ENCODE measurements at places on chromosomes 2 and 18.
A peak's percentile ranks its signal among the peaks of the same experiment; 100 is the strongest.

DNA sequence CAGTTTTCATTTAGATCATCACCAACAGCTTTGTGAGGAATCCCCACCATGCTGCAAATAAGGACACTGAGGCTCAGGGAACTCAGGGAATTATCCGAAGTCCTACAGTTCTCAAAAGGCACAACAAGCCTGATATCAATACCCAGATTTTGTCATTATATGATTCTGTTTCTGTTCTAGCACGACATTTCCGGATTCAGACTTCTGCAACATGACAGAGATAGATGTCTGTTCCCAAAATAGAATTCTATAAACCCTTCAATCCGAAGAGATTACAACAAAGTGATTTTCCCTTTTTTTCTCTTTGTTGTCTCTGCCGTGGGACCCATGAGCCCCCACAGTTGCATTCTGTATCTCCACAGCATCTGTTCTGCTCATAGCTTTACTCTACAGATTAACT is 72.0 kb downstream of the DOCK10 start:
- DNase-seq = no peak

DNA sequence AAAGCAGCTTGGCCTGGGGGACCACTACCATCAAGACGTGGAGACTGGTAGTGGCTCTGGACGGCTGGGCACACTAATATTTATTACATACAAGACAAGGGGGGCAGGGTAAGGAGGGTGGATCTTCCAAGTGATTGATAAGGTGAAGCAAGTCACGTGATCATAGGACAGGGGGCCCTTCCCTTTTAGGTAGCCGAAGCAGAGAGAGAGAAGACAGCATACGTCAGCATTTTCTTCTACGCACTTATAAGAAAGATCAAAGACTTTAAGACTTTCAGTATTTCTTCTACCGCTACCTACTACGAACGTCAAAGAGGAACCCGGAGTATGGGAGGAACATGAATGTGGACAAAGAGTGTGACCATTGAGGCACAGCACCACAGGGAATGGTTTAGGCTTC is 307.9 kb downstream of the RPIA start:
- no peak for DNase-seq

GRCh38 chr2:204234879-204235278 is 298.3 kb downstream of the ICOS start:
- DNase-seq = no peak

- DNase-seq = no peak
These were observed 1269.9 kb upstream of the GYPC start for GRCh38 chr2:125386074-125386473.

- DNase-seq = no peak
These were observed 171.8 kb downstream of the UBR3 start for GRCh38 chr2:169999054-169999453.

- no peak for DNase-seq
These were observed 143.0 kb downstream of the RAD51AP2 start for GRCh38 chr2:17375262-17375661.

GRCh38 chr2:218060950-218061660 is 7.9 kb upstream of the RUFY4 start:
- no peak for DNase-seq

DNA sequence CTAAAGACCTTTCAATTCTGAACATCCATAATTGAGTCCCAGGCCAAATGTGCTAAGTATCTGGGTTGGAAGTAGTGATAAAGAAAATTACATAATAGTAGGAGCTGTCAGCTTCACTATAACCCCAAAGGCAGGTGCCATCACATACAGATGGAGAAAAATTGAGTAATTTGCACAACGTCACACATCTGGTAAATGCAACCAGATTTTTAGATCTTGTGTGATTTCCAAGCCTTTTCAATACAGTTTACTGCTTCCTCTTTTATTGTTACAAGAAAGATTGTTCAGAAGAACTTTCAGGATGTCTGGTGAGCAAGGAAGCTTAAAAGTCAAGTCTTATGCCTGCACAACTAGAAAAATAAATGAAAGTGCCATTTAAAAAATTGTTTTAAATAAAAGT is 62.3 kb downstream of the UBE2E3 start:
- peak; percentile 52 for DNase-seq

- DNase-seq = no peak
These were observed 53.9 kb downstream of the INO80D start for GRCh38 chr2:206031950-206032567.

DNA sequence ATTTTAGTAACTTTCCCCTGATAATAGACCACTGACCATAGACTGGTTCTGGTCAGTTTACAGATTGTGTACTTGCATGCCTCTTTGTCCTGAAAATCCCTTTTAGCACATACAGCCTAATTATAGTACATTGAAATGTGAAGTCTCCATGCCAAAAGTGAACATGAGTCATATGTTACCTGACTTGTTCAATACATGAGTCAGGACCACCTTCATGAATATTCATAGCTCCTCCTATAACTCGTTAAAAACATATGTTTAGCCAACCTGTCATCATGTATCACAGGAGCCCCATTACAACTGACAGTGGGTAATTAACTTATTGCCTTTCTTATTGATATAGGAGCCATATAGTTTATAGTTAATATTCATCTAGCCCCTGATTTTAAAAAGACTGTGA is 78.6 kb downstream of the SH3YL1 start:
- no peak for DNase-seq

Data from hematopoietic multipotent progenitor cell treated with erythropoietin and hydrocortisone succinate and interleukin-3 and kit ligand, for 6 days (in vitro differentiated cells).